Activated CD8-positive, alpha-beta T cell treated with anti-CD3 and anti-CD28 coated beads for 36 hours (primary cell): ENCODE measurements at places on chromosomes 7 and 10. TPM values are rescaled to one million over a fixed set of nuclear protein-coding genes. Genes with fewer than 3 reads are reported as not detected.

The ABI1 gene
- total RNA-seq, result 37.2 TPM

The FXYD4 gene
- total RNA-seq, result not detected

The MAP3K8 gene
- 25.7 TPM for total RNA-seq

The TACC2 gene
- not detected for total RNA-seq

The KLHL7 gene
- 18.2 TPM for total RNA-seq

The CTAGE6 gene
- total RNA-seq, result 1.3 TPM

The SPACDR gene
- total RNA-seq, result 4.6 TPM

The PDIA4 gene
- 75.7 TPM for total RNA-seq

The LIPF gene
- not detected for total RNA-seq

The SPOCK2 gene
- total RNA-seq, result 135 TPM

The IL2RA gene
- total RNA-seq, result 868 TPM

The CYP17A1 gene
- not detected for total RNA-seq

The LRRN3 gene
- 34.8 TPM for total RNA-seq

The PLEKHA8 gene
- total RNA-seq, result 16.8 TPM

The PGAM2 gene
- total RNA-seq, result not detected
